ENCODE measurements at places on chromosomes 12 and 14. TPM values are rescaled to one million over a fixed set of nuclear protein-coding genes. Genes with fewer than 3 reads are reported as not detected.

The AICDA gene
- not detected for total RNA-seq

The SLC38A4 gene
- total RNA-seq, result 0.46 TPM

The DAO gene
- total RNA-seq, result not detected

The C12orf43 gene
- 17.8 TPM for total RNA-seq

The AQP6 gene
- 0.17 TPM for total RNA-seq

The PLCZ1 gene
- not detected for total RNA-seq

The SERPINA10 gene
- not detected for total RNA-seq

The OR10G3 gene
- not detected for total RNA-seq

The CCDC197 gene
- total RNA-seq, result not detected

The P3H3 gene
- total RNA-seq, result 16.4 TPM

The TMBIM4 gene
- 89.8 TPM for total RNA-seq

The SOCS2 gene
- 32.8 TPM for total RNA-seq

The IL26 gene
- not detected for total RNA-seq

The NANOG gene
- total RNA-seq, result not detected

The OGFOD2 gene
- 21.4 TPM for total RNA-seq

The IKZF4 gene
- total RNA-seq, result 1.5 TPM

The DBX2 gene
- total RNA-seq, result not detected

The ITGB7 gene
- not detected for total RNA-seq

The VWF gene
- total RNA-seq, result 0.06 TPM

The HOXC5 gene
- total RNA-seq, result 0.20 TPM

Measured in NCI-H460 (cell line).